ENCODE measurements at places on chromosomes 6 and 20.

- no peaks in the 10 kb centered on the region for H3K27me3 ChIP-seq
- DNase-seq, result no peak
- H3K4me3 ChIP-seq, result no peak overlapping the region
- no peaks in the 10 kb centered on the region for H3K36me3 ChIP-seq
- no peak overlapping the region for H3K27ac ChIP-seq
- no peaks in the 10 kb centered on the region for H3K4me1 ChIP-seq
Measured at GRCh38 chr6:84953111-84953755, 188.8 kb upstream of the TBX18 start.

DNA sequence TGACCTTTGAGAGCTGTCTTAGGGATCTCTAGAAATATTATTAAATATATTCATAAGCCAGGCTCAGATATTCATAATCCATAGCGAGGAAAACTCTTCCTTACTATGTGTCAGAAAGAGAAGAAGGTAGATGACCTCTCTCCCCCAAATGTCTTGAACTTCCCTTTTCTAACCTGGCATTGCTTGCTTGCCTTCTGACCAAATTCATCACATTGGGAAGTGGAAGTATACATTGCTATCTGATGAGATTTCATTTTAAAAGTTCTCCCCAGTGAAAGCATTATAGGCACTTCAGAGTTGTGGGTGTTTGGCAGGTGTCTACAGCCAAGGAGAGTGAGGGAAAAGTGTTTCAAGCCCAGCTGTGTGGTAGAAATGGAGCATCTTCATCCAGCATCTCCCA, 197.3 kb downstream of the ZFAND3 start:
- H3K36me3 ChIP-seq, result no peaks in the 10 kb centered on the region
- no peaks in the 10 kb centered on the region for H3K27me3 ChIP-seq
- DNase-seq, result no peak
- no peak overlapping the region for H3K27ac ChIP-seq

DNA sequence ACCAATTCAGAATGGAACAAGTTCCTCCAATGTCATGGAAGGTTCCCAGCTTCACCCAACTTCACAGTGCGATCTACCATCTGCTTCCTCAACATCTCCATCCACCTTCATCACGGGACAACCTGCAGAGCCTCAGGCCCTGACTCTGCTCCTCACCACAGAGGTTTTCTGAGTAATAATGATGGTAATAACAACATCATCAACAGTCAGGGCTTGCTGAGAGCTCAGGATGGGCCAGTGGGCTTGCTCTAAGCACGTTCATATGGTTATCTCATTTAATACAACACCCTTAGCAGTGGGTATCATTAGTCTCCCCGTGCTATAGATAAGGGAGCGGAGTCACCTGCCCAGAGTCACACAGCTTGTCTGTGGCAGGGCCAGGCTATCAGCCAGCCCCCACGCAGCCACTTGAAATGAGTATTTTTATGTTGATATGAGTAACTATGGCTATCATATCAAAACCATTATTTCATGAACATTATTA, 38.6 kb downstream of the PREX1 start:
- H3K27me3 ChIP-seq, result no peaks in the 10 kb centered on the region
- no peaks in the 10 kb centered on the region for H3K36me3 ChIP-seq
- no peak overlapping the region for H3K4me3 ChIP-seq
- no peak for DNase-seq
- no peak overlapping the region for H3K27ac ChIP-seq
- no peaks in the 10 kb centered on the region for H3K4me1 ChIP-seq

DNA sequence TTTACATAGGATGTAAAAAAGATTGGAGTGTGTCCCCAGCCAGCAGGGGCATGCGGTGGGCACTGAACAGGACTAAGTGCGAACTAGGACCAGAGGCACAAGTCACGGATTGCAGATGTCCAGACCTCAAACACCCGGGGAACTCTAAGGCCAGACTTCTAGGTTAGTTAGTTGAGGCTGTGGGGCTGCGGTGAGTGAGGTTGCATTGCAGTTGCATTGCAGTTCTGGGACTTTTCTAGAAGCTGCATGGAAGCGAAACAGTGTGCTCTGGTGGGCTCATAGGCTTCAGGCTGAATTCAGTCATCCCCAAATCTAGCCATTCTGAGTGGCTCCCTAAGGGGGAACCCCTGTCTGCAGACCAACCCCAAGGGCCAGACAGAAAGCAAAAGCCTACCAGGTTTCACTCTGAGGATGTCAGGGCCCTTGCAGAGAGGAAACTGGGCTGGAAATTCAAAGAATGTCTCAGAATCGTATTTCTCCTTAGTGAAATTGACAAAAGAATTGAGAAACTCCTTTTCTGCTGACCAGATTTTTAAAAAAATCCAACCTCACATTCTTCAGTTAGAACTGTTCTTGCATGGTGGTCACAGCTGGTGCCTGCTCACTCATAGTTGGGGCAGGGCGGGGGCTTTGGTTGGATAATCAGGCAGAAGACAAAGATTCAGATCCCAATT, 182.8 kb downstream of the ZDHHC14 start:
- H3K27ac ChIP-seq, result no peak overlapping the region
- no peaks in the 10 kb centered on the region for H3K27me3 ChIP-seq
- DNase-seq, result no peak
- peaks cover 1% of the 10 kb centered on the region for H3K4me1 ChIP-seq
- H3K4me3 ChIP-seq, result no peak overlapping the region

DNA sequence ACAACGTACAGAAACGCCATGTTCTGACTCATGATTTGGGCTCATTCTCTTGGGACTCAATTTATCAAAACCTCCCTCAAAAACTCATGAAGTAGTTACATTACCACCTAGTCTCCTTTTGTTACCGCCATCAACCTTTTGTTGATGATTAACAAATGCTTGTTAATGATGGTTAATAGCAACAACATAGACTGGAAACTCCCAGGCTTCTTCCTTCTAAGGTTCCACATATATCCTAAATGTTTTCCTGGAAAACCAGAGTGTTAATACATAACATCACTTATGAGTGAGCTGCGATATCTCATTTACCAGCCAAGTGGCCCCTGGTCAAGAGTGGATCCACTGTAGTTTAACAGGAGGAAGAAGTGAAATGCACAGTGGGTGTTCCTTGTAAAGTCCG, 176.3 kb downstream of the ERMARD start:
- 0 out of 2 replicates have a peak, but pooled peaks cover under 1% of the 10 kb centered on the region for H3K4me1 ChIP-seq
- DNase-seq, result no peak
- no peak overlapping the region for H3K4me3 ChIP-seq
- no peaks in the 10 kb centered on the region for H3K36me3 ChIP-seq
- H3K27me3 ChIP-seq, result no peaks in the 10 kb centered on the region

Measured in DND-41 (cell line).